ENCODE measurements at places on chromosomes 12 and 14.

- DNase-seq: no peak
These were observed 62.8 kb upstream of the NAV3 start for GRCh38 chr12:77767756-77768343.

GRCh38 chr14:54209511-54210250 is 187.1 kb upstream of the CDKN3 start:
- DNase-seq: no peak

- no peak for DNase-seq
These were observed 298.6 kb upstream of the PPFIA2 start for GRCh38 chr12:82057770-82058169.

- DNase-seq: peak; percentile 46
These were observed at the start of gene RASAL1 for GRCh38 chr12:113135178-113136127. Gene RASAL1 (minus strand): TSS chr12:113135761. CDS start chr12:113135462, 299 bp downstream.

- no peak for DNase-seq
These were observed 2.8 kb upstream of the DHH start for GRCh38 chr12:49097381-49097780.

DNA sequence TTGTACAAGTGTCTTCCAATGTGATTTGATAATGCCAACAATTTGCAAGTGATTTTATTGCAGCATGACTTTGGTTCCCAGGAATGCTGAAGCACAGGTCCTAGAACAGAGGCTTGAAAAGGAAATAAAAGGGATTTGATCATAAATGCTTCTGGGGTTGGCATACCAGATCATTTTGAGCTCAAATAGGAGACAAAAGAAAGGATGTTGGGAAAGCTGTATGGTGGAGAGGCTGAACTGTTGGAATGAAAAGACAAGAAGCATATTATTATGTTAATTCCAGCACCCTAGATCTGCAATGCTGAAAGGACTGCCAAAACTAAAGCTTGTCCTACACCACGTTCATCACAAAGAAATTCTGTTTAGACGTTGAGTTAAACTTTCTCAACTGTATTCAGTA is 143.1 kb downstream of the BICD1 start:
- DNase-seq: no peak

DNA sequence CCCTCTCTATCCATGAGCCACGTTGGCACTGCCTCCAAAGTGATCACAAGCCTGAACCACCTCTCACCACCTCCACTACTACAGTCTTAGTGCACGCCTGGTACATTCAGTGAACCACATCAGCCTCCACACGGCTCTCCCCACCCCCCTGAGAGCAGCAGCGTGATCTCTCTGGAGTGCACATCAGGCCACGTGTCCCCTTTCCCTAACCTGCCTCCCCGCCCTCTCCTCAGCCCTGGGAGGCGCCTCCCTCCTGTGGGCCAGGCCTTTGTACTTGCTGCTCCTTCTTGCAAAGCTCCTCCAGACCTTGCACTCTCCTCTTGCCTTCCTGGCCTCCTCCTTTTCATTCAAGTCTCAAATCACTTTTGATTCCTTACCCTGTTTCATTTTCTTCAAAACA is 49.8 kb downstream of the SLC6A12 start:
- DNase-seq: no peak

DNA sequence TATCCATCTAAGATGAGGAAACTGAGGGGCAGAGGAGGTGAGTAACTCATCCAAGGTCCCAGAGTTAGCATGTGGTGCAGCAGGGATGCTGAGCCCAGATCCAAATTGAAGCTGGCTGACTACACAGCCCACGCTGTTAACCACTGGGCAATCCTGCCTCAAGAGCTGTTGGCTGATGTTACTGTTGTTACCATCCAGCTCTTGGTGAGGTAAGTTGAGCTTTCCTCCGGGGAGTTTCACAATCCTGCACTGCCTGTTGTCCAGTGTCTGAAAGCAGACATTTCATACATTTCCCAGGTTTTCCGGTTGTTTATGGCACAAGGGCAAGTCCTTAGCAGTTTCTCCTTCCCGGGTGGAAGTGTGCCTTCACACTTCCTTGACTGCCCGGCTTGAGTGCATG is 14.5 kb downstream of the CYP46A1 start:
- DNase-seq: no peak

DNA sequence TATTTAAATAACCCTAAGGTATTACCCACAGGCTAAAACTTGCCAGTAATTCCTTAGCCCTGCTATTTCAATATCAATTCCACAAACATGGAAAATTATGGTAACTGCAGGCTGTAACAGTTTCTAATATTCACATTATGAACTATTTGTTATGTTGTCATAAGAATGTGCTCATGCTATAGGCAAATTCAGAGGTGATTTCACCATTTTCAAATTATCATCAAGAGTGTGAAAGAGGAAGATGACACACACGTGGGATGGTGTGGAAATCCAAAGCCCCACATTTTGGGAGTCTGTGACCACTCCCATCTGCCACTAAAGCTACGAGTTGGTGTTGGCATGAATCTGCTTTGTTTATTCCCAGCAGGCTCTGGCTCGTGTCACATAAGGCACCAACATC is 5.9 kb upstream of the MYO1A start:
- no peak for DNase-seq

GRCh38 chr14:38593476-38593875 is 337.6 kb upstream of the CLEC14A start:
- no peak for DNase-seq

DNA sequence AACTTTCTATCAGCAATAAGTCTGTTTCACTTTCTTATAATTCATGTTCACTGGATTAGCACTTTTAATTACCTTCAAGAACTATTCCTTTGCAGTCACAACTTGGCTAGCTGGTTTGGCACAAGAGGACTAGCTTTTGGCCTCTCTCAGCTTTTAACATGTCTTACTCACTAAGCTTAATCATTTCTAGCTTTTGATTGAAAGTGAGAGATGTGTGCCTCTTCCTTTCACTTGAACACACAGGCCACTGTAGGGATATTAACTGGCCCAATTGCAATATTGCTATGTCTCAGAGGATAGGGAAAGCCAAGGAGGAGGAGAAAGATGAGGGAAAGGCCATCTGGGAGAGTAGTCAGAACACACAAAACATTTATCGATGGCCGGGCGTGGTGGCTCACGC is 92.7 kb downstream of the PRICKLE1 start:
- no peak for DNase-seq

- no peak for DNase-seq
These were observed 271.6 kb upstream of the ATP2B1 start for GRCh38 chr12:89980236-89980635.

DNA sequence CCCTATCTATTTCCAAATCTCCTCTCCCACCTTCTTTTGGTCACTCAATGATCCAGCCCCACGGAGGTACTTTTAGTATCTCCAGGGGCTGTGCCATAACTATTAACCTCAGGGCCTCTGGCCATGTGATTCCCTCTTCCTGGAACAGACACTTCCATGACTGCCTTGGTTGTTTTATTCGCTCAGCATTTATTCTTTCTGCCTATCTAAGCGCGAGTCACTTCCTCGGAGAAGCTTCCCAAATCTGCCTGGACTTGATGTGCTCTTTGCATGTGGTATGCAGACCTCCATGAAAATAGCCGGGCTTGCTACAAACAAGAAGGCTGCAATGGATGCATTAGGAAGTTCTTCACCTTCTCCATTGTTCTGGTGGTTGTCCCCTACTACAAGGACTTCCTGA is 939.0 kb upstream of the TMEM132C start:
- DNase-seq: no peak

DNA sequence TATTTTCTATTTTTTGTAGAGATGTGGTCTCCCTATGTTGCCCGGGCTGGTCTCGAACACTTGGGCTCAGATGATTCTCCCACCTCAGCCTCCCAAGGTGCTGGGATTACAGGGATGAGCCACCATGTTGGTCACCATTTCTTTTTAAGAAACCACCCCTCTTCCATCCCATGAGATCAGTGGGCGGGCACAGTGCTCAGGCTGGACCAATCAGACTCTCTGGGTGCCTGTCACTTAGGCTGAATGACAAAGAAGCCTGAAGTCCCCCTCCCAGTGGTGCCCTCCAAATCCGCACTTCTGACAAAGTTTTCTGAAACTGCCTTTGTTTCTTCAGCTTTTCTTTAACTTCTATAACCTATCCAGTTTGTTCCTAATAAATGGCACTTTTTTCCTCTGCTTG is 48.2 kb downstream of the CALM1 start:
- DNase-seq: no peak

DNA sequence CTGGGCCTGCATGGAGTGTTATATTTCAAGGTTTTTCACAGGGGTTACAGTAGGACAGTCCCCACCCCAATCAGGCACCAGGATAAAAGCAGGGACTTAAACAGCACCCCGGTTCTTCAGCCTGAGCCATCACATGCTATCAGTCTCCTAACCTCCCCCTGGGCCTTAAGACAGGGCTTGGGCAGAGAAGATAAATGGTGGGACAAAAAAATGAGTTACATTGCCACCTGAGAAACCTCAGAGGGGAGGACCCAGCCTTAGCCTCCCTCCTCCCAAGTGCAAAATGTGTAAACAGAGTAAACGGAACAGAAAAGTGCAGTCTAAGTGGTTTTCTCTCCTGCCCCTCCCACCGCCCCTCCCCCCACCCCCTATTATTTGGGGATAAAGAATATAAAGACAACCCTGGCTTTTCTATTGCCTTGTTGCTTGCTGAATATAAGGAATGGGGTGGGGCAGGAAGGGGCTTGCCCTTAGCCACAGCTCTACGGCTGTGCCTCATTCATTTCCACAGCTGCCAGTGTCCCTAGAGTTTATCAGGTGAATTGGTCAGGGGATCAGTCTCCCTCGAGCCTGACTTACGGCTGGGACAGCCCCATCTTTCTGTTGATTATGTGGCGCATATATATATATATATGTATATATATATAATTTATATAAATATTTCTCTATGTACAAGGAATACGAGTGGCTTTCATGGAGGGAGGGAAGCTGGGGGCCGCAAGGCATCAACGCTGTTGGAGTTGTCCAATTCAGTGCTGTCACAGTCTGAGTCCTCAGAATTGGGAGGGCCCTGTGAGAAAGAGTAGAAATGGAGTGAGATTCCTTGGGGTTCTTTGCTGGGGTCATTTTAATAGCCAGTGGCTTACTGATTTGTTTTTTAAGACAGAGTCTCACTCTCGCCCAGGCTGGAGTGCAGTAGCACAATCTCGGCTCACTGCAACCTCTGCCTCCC is 18.5 kb downstream of the MAP3K12 start:
- no peak for DNase-seq

DNA sequence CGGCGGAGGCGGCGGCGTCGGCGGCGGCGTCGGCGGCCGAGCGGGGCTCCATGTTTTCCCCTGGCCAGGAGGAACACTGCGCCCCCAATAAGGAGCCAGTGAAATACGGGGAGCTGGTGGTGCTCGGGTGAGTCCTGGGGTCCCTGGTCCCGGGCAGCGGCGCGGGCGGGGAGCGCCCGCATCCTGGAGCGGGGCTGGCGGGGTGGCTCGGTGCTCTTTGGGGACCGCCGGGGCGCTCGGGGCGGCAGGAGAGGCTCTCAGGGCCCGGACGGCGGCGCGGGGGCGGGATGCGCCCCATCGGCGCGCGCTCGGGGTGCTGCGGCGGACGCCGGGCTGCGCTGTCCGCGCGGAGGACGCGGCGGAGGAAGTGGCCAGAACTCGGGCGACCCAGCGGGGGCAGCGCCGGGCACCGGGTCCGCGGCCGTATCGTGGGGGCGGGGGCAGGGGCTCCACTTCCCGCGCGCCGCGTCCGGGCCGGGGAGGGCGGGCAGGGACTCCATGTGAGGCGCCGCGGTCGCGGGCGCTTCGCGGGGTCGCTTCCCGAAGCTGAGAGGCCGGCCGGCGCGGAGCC is 485 bp downstream of the PELI2 start:
- DNase-seq: peak; percentile 2

DNA sequence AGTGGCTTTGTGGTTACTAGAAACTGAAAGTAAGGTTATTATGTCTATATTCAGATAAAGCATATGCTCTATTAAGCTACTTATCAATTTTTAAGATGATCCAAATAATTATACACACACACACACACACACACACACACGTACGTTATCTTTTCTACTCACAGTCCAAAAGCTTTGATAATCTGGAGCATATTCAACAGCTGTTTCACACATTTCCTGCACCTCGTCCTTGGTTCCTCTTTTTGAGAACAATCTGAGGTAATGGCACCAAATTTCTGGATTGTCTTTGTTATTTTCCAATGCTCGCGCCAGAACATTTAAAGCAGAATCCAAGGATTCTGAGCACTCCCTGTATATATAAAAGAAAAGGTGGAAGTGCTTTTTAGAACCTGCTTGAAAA is 37.5 kb downstream of the ZFC3H1 start:
- no peak for DNase-seq

All from stimulated activated CD8-positive, alpha-beta memory T cell treated with anti-CD3 and anti-CD28 coated beads, Interleukin-2, amount 100 ng/mL, for 1 hour (primary cell).